ENCODE measurements at places on chromosomes 3 and 15.

GRCh38 chr15:94480289-94480834, 249.0 kb downstream of the MCTP2 start:
- DNase-seq: no peak

- DNase-seq: no peak
Observed at GRCh38 chr3:36992806-36993325, at the start of gene EPM2AIP1. Gene EPM2AIP1 (minus strand): TSS chr3:36993131. CDS start chr3:36993077, 54 bp downstream.

DNA sequence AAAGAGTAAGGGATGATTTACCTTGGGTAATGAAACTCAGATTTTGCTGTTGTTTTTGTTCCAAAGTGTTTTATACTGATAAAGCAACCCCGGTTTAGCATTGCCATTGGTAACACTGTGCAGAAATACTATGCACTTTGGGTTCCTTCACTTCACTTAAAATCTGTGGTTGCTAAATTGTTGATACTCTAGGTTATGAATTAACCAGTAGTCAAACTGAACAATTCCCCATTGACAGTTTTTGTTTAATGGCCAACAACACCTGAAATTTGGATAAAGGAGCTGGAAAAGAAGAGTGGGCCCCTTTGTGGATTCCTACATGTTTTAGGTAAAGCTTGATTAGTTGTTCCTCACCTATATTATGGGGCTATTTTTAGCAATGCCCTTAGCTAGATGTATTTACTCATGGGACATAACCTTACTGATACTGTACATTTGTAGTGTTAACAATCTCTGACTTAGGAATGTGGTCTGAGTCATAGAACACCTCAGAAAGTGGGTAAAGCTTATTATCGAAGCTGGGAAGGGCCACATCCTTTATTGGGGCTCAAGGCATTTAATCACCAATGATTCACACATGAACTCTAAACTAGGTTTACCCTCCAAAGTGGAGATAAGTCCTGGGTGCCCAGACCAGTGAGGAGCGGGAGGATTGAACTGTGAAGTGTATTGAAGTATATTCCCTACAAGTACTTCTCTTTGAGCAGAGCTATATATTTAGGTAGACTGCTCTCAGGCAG, 29.5 kb upstream of the THRB start:
- DNase-seq: no peak

DNA sequence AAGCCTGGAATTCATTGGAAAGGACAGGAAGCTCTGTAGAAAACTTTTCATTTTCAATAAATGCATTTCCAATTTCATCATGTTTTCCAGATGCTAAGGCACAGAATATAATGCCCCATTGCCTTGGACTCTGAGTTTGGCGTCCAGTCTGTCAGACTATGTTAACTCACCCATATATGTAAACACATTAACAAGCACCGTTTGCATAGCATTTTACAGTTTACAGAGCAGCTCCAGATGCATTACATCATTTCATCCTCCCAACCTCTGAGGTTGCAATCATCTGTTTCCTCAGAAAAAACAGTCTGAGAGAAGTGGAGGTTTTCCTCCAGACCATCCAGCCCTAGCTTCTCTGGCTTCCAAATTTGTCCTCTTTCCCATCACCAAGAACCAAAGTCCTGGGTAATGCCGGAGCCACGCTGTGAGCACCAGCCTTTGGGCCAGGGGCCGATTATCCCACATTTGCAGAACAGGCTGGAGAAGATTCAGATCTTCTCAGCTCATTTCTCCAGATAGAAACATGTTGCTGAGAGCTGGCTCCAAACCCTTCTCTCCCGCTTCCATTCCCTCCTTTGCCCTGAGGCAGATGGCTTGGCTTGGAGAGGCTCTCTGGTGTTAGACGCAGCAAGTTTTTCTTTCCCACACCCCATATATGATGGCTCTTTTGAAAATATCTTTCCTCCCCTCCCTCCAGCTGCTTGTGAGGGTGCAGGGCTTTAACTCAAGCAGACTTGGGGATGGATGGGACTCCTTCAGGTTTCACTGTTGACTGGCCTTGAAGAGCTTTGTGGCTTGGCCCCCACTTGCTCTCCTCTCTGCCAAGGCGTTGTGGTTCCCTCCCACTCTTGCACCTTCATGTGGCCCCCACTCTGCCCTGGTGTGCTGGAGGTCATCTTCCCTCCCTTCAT, 26.0 kb downstream of the CYP19A1 start:
- DNase-seq: no peak

DNA sequence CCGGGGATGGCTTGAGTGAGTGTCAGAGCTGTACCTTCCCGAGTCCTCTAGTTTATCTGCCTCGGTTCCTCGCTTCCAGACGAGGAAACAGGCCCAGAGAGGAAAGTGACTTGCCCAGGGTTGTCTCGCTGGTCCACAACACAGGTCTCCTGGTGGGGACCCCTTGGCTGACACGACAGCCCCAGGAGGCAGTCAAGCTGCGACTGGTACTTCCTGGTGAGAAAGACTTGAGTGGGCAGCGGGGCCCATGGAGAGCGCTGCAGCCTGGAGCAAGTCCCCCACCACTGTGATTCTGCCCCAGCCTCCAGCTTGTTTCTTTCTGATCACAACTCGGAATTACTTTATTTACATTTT, 600 bp upstream of the CHRNA5 start:
- no peak for DNase-seq

DNA sequence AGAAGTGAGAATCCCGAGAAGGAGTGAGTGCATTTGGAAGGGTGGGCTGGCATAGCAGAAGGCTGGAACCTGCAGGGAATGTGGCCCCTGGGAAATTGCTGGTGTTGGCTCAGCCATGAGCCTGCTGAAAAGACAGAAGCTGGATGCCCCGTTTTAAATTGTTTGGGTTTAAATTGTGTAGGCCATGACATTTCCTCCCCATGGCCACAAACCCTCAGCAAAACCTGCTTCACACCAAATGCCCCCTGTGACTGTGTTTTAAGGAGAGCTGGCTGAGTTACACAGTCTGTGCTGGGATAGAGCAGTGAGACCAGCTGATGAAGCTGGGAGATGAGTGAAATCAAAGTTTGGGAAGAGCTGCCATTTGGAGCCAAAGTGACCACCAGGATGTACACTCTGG, 216.3 kb upstream of the RGMA start:
- DNase-seq: no peak

DNA sequence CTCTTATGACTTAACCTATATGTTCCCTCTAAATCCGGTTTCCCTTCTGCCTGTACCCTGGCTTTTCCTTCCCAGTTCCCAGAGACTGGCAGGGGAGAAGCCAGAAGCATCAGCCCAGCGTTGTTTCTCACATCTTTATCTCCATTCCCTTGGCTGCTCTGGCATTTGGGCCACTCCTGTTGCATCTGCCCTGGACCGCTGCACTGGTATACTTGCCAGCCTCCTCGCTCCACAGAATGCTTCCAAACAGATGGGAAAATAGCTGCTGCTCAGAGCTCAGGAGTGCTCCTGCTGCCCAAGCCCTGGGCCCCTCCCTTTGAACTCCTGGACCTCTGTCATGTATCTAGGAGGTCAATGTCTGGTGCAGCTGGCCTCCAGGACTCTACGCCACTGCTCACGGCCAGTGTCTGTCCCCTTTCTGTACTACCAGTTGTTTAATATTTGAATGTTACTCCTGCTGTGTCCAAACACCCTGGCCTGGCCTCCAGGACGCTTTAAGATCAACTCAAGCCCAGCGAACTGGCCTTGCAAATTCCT, 6.8 kb downstream of the SPINT1 start:
- no peak for DNase-seq

DNA sequence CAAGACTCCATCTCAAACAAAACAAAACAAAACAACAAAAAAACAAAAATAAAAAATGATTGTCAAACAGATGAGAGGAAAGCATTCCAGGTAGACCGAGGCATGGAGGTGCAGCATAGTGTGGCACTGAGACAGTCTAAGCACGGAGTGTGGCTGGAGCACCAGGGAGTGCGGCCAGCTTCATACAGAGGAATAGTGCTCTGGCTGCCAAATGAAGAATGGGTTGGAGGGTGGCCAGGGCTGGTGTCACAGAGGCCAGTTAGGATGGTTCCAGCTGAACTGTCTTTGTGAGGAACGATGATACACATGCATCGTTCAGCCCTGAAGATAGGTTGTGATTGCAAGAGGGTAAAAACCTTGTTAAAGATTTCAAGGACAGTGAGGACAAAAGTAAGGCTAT, 28.3 kb downstream of the MITF start:
- DNase-seq: peak; percentile 83

DNA sequence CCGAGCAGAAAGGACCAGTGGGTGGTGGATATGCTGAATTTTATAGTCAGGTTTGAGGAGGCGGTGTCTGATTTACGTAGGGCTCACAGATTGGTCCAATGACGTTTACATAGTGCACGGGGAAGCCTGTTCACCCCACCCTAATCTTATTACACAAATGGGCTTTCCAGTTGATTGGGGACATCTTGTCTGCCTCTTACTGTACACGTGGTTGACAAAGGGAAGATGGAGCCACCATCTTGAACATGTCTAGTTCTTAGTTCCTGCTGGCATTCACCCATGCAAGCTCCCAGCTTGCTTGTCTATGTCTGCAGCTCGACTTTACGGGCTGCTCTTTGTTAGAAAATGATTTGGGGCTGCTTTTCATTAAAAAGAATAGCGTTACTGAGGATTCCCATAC, 332.0 kb upstream of the SLCO3A1 start:
- DNase-seq: no peak

- no peak for DNase-seq
Observed at GRCh38 chr3:138079901-138080300, 35.5 kb downstream of the DZIP1L start.

GRCh38 chr3:34292605-34293300, 494.3 kb downstream of the PDCD6IP start:
- DNase-seq: no peak

DNA sequence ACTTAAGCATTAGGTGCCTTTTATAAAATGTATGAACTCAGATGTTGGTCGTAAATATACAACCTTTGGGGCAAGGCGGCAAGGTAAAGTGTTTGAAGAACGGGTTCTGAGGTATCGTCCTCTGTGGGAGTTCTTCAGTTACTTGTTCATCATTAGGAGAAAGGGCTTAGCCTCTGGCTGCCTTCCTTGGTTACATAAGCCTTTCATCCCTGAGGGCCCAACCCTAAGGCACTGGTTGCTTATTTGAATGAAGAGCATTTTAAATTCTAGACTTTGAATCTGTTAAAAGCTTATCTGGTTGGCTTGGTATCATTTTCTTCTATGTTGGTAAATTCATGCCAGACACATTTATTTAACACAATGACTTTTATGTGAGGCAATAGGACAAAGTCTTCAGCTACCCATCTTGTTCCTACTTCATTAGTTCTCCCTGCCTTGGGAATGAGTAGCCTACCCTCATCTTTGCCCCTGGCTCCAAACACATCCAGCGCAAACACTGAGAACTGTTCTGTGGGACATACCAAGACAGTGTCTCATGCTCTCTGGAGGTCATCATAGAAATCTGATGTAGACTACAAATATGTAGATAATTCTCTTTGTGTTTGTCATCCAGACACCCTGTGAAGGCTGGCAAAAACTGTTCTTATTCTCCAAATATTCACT, 12.4 kb upstream of the CCDC80 start:
- no peak for DNase-seq

GRCh38 chr3:158094235-158095110, 11.7 kb downstream of the SHOX2 start:
- no peak for DNase-seq

- DNase-seq: no peak
Observed at GRCh38 chr3:15654127-15654526, 52.6 kb downstream of the BTD start.

DNA sequence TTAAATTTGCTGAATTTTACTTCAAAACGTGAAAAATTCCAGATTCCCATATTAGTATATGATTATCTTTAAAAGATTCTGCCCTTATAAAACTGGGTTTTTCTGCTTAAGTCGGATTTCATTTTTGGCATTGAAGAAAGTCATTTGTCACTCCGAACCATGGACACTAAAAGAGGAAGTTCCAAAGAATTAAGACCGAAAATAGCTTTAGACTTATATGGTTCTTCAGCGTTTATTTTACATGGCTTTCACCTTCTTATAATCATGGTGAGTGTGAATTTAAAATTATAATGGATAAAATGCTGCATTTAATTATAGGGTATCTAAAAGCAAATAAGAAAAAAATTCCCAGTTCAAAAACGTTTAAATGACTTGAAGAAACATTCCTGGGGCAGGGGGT, 1.0 kb downstream of the C3orf38 start:
- no peak for DNase-seq

- no peak for DNase-seq
Observed at GRCh38 chr3:72186400-72186855, 401.5 kb upstream of the PROK2 start.

GRCh38 chr3:178507507-178508442, 28.5 kb upstream of the KCNMB2 start:
- peak; percentile 29 for DNase-seq

DNA sequence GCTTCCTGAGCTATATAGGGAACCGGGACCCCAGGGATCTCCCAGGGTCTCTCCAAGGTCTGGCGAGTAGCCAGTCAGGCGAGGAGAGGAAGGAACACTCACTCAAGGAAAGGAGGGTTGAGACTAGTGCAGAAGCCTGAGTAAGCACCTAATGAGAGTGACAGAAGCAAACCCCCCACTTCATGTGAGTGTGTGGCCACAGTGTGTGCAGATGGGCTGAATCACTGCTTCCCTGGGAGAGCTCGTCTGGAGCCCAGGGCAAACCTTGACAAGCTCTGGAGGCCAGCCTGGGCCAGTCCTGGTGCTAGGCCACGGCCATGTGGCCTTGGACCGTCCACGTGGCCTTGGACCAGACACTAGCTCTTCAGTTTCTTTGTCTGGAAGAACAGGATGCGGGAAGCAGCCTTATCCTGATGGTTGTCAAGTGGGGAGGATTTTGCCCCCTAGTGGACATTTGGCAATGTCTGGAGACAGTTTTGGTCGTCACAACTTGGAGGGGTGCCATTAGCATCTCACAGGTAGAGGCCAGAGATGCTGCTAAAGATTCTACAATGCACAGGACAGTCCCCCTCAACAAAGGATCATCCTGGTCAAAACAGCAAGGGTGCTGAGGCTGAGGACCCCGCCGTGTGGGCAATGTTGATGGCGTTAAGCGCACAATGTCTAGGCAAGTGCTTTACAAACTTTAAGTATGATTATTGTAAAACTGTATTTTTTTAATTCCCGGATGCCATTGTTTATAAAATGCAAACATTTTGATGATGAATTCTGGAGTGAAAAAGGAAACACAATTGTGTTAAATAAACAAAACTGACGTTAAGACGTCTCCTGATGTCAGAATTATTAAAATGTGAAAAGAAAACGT, 34.8 kb upstream of the CTSH start:
- peak; percentile 29 for DNase-seq

DNA sequence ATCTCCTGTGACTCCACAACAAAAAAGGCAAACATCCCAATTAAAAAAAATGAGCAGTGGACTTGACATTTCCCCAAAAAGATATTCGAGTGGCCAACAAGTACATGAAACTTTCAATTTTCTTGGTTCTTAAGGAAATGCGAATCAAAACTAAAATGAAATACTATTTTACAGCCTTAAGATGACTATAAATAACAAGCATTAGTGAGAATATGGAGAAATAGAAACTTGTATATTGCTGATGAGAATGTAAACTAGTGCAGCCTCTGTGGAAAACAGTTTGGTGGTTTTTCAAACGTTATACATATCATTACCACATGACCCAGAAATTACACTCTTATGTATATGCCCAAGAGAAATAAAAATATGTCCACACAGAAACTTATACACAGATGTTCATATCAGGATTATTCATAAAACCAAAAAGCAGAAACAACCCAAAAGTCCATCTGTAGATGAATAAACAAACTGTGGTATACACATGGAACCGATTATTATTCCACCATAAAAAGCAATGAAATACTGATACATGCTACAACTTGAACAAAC, 153.2 kb upstream of the GPR149 start:
- DNase-seq: no peak

Measured in left ventricle myocardium inferior (tissue), 1 donor.